ENCODE measurements at places on chromosomes 5 and 9.

DNA sequence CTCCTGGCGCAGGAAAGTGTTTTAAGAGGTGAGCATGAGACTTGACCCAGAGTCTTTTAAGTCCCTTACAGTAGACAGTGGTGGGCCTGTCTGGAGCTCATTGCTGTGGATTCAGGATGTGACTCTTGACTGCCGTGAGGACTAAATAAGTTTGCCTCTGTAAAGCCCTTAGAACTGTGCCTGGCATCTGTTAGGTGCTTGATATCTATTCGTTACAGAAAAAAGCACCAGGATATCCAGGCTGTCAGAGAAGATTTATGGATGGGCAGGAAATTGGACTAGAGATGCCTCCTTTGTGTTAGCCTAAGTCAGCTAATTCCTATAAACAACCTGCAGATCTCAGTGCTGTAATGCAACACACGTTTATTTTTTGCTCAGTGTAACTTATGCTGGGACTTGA, 12.6 kb downstream of the ERGIC1 start:
- DNase-seq, result no peak

GRCh38 chr9:33331377-33331891, 41.1 kb downstream of the NFX1 start:
- DNase-seq, result no peak

DNA sequence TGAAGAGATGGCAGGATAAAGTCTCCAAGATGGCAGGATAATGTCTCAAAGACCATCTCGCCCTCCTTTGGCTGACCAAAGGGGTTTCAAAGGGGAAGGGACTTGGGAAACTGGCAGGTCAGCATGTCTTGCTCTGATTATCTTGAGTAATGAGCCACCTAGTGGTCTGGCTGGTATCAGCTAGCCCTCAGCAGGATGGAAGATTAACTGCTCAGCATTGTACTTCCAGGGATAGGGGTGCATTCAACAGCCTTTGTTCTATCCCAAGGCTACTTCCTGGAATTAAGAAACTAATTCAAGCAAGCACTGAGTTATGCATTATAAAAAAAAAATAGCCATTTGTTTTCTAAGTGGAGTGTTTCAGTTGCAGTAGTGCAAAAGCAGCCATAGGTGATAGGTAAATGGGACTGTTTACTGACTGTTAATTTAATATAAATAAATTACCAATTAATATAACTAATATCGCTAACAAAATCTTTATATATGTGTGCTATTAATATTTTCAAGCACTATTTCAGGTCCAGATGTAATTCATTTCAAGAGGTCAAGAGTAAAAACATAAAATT, 555.5 kb downstream of the CDH9 start:
- no peak for DNase-seq

DNA sequence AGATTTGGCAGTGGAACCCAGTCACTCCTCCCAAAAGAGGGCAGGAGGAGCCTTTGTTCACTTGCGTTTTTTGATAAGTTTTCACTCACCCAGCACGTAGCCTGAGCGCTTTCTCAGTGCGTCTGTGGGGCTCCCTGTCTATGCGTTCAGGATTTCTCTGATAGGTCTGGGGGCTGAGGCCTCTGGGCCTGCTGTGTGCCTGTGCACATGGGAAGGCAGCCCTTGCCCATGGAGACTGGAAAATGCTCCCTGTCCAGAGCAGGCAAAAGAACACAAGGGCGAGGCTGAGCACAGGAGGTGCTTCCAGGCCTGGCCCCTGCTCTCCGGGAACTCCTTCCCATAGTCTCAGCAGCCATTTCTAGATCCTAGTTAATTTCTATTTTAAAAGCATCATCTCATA, 249.9 kb downstream of the FSTL4 start:
- no peak for DNase-seq

All from esophagus squamous epithelium (tissue), 5 donors.